ENCODE measurements at places on chromosomes 3 and 15.

DNA sequence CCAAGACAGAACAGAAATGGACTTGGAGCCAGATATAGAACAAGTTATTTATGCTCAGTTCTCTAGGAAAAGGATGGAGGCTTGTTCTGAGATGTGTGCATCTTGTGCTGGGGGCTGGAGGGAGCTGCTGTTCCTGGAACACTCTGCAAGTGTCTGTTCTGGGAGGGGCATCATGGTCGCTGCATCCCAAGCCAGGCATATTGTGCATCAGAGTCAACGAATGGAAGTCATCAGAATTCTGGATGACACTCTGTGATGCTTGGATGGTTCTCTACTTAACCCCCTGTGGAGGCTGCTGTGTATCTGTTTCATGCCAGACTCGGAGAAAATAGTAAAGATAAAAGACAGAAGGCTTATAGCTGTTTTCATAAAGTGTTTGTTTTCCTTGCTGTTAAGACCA lies 34.7 kb downstream of the RPL22L1 start:
- no peak for DNase-seq

GRCh38 chr3:58661836-58662420 lies 4.6 kb downstream of the FAM3D start:
- DNase-seq, result no peak

- no peak for DNase-seq
Measured at GRCh38 chr3:156685752-156686151, 11.4 kb downstream of the TIPARP start.

- DNase-seq, result no peak
Measured at GRCh38 chr3:24387493-24387892, 107.2 kb downstream of the THRB start.

DNA sequence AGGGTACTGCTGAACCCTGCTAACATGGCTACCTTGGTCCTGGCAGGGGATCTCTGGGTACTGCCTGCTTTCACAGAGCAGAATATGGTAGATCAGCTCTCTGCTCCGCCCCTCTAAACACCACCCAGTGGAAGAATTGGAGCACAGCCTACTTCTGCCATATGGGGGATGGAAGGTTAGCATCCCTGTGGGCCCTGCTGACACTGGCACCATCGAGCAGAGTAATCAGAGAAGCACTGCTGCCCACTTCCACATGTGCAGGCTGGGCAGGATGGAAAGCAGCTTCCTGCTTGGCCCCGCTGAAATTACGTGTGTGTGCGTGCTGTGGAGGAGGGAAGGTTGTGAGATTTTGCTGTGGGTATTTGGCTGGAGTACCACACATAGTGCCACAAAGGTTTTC lies 24.8 kb downstream of the CCR1 start:
- no peak for DNase-seq

- DNase-seq, result no peak
Measured at GRCh38 chr15:96326328-96327154, 4.0 kb upstream of the NR2F2 start.

- no peak for DNase-seq
Measured at GRCh38 chr3:182686033-182686886, 107.0 kb upstream of the ATP11B start.

- DNase-seq, result no peak
Measured at GRCh38 chr3:154730186-154730585, 300.2 kb upstream of the GPR149 start.

GRCh38 chr3:17831366-17831765 lies 88.9 kb upstream of the TBC1D5 start:
- no peak for DNase-seq

GRCh38 chr3:186596568-186597287 lies 16.1 kb upstream of the AHSG start:
- no peak for DNase-seq

- no peak for DNase-seq
Measured at GRCh38 chr3:79490165-79491028, 277.4 kb downstream of the ROBO1 start.

DNA sequence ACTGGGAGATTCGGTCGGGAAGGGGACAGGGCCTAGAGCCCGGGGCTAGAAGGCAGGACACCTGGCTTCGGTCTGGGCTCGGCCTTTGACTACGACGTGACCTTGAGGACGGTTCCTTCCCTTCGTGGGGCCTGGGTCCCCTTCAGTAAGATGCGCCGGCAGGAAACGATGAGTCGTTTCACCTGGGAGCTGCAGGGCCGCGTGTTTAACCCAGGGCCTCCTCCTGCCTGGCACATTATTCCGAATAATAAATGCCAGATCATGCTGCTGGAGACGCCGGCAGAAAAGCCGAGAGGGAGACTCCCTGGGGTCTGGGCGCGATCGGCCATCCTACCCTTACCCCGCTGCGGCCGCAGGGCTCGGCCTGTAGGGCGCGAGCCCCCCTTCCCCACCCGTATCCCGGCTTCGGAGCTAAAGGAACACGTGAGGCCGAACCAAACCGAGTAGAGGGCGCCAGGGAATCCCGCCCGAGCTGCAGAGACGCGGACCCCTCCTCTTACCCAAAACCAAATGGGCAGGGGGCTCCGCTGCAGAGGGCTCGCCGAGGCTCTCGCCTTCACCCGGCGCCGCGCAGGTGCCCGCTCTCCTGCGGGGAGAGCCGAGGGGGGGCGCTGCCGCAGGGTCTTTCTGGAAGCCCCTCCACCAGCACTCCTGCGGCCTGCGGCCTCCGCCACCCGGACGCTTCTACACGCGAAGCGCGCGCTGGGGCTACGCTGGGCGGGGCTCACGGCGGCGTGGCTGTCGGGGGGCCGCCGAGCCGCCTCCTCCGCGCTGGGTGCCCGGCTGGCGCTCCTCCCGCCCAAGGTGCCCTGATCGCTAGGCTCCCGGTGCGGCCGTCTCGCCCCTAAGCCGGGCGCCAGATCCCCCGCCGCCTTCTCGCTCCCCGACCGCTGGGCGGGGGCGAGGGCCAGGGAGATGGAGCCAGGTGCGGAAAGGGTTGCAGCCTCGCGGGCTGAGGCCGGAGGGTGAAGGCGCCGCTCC lies at the start of gene BDH1:
Gene BDH1, minus strand, starts transcription at position 688 of the 981 bp plus-strand sequence. CDS start 9,525 bp downstream, outside the sequence.
- peak; percentile 44 for DNase-seq

GRCh38 chr15:45186771-45187577 lies 792 bp downstream of the SHF start:
- DNase-seq, result no peak

DNA sequence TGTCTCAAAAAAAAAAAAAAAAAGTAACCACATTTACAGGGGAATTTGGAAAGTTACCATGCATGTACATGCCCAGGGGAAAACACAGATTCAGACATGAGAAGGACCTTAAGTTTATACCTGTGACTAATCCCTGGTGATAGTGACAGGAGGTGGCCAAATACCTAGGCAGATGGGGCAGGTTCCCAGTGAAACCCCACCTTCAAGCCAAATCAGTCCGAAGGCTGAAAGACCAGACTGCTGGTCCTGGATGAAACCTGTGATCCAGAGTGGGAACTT lies 15.8 kb downstream of the SPCS1 start:
- DNase-seq, result no peak

DNA sequence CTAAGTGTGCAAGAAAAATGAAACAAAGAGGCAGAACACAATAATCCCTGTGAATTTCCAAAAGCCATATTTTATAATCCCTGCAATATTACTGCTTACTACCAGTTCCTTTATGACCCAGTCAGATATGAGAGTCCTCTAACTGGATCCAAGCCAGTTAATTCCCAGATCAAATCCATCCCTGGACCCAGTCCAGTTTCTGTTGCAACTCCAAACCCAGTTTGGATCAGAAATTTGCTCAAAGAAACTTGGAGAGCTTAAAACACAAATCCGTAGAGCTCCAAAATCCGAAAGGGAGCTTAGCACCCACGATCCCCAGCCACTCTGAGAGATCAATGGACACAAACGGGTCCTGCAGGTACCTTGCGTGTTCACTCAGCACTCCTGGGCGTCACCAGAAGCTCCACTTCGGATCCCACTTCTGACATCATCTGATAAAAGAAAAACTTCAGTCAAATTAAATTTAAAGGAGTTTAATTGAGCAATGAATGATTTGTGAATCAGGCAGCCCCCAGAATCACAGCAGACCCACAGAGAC lies 32.6 kb upstream of the THUMPD3 start:
- DNase-seq, result no peak

DNA sequence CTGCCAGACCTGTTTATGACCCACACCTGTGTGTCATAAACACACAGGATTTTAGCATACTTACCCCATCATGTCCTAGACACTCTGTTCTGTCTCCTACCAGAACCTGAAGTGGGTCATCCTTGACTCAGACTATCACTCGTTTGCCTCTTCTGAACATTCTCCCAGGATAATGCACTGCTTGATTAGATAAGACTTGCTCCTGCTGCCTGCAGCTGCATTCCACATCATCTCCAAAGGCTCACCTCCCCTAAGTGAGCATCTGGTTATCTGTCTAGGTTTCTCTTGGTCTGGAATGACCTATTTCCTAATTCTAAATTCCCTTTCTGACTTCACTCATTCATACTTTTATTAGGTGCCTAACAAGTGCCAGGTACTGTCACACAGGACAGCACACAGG lies 332.1 kb downstream of the NTRK3 start:
- DNase-seq, result no peak

DNA sequence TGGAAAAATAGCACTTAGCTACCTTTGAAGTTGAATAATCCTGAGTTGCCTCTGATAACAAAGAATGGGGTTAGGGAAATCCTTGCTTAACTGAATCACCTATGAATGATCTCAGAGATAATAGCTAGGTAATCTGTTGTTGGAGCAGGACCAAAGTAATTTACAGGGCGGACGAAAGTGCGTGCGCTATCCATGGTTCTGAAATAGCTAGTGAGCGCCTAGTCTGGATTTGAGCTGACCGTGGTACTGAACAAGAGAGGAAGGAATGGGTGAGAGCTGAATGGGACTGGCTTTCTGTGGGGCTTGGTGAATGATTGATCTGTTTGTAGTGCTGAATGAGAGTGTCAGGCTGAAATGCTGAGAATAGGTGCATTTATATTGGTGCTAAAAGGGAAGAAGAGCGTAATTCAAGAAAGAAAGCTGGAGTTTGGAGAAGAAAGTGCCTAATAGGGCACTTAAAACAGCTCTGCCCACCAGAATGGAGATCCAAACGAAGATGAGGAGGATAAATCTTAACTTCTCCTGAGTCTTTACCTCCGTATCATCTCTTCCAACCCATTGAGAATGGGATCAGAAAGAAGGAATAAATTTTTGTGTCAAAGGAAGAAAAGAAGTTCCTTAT lies 10.1 kb downstream of the SCN10A start:
- no peak for DNase-seq

DNA sequence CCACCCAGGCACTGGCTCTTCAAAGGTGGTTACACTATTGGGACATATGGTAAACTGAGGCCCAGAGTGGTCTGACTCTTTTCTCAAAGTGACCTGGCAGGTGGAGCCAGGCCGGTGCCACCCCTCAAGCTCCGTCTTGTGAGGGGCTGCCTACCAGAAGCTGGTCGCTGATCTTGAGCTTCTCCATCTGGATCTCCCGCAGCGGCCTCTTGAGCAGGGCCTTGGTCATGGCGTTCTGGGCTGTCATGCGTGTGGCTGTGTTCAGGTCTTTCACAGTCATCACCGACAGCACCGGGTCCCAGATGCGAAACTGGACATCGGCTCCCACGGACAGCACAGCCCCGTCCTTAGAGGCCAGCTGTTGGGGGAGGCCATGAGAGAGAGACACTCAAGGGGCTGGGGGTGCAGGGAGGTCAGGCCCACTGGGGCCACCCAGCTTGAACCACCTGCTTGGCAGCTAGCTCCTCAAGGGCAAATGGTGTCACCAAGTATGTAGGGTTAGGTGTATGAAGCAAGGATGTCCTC lies 3.6 kb downstream of the STOML1 start:
- DNase-seq, result no peak

DNA sequence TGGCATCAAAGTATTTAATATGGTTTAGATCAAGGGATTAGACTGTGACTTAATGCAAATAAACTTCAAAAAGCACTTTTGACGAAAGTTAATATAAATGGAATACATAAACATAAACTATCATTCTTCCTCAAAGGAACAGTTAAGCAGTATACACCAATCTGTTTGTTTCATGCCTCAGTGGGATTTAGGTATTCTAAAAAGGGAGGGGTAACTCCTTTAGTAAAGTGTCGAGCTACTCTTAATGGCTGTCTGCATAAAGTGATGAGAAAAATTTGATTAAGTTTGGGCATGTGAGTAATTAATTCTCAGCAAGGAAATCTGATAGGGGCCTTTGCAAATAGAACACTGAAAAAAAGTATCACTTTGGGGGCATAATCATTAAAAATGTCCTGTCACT lies 176.9 kb downstream of the FRMD5 start:
- no peak for DNase-seq

- no peak for DNase-seq
Measured at GRCh38 chr3:133455960-133456359, 56.1 kb downstream of the BFSP2 start.

DNA sequence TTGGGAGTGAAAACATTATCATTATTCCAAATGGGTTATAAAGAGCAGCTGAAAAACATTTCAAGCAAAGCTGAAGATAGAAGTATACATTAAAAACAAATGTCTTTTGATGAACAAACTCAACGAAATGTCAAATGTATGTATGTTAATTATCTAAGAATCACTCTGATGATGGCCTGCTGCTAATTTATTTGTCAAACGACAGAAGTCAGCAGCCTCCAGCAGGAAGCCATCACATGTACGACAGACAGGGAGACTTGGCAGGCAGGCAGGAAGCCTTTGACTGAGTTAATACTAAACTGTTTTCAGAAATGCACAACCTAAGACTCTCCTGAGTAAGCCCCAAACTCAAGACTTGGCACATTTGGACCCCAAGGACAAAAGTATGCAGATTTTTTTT lies 491.1 kb downstream of the ZNF385D start:
- DNase-seq, result no peak

- DNase-seq, result no peak
Measured at GRCh38 chr3:85691196-85691595, 732.4 kb downstream of the CADM2 start.

DNA sequence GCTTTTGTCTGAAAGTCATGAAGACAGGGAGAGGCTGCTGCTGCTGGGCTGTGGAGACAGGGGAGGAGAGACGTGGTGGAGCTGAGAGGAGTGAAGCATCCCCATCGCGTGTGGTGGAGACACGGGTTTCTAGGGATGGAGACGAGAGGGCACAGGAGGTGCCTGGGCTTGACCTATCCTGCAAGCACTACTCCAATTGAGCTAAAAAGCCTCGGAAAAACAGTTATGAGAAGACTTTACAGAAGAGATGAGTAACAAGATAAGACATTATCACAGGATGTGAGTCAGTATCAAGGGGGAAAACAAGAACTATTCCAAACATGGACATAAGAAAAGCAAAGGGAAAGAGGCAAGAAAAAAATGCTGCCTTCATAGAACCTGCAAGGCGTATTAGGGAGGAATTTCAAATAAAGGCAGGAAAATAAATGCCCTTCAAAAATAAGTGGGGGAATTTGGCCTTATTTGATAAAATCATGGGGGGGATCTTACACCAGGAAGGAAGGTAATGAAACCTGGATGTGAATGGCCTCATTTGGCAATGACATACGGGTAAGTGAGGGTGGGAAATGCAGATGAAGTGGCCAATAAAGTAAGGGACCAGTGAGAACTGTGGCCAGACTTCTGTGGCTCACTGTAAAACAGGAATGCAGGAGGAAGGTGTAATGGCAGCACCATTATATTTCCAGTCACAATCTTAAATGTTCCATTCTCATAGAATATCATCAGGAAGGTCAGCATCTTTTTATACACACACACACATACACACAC lies 97.9 kb downstream of the PLD1 start:
- no peak for DNase-seq

Data from activated CD8-positive, alpha-beta memory T cell treated with anti-CD3 and anti-CD28 coated beads for 1 hour (primary cell).